CD8-positive, alpha-beta memory T cell (primary cell): ENCODE measurements at places on chromosomes 16 and 17. TPM values are rescaled to one million over a fixed set of nuclear protein-coding genes. Genes with fewer than 3 reads are reported as not detected.
A peak's percentile ranks its signal among the peaks of the same experiment; 100 is the strongest.

GRCh38 chr16:56606476-56607108, 1.8 kb upstream of the MT2A start:
- no peak for DNase-seq

DNA sequence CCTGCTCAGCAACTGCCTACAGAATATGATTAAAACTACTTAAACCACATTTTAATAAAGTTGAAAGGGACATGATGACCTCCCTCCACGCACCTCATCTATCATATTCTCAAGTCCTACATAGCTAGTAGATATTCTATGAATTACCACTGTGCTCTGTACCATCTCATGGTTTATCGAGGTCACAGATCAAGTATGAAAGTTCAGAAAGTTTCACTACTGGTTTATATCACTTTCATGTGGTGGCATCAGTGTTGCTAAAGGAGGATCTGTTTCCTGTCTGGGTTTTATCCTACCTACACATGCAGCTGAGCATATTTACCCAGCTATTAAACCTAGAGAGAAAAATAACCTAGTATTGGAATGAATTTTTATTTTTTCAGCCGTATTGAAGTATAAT, 214.9 kb upstream of the MON1B start:
- DNase-seq: no peak

DNA sequence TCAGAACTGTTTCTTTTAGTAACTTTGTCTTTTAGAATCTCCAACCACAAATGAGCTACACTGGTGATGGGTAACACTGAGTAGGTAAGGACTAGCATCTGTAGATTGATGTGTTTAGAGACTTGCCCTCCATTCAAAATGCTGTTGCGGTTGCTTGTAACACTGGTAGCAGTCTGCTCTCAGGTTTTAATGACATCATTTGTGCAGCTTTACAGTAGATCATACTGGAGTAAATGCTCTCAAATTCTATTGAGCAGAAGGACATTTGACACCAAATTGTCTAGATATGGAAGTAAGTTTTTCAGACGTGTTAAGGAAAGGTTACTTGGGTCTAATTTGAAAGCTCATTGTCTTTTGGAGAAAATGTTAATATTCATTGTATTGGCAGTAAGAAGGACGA, 98.8 kb downstream of the NLK start:
- no peak for DNase-seq

- no peak for DNase-seq
Observed at GRCh38 chr17:14094676-14095601, 25.6 kb downstream of the COX10 start.

DNA sequence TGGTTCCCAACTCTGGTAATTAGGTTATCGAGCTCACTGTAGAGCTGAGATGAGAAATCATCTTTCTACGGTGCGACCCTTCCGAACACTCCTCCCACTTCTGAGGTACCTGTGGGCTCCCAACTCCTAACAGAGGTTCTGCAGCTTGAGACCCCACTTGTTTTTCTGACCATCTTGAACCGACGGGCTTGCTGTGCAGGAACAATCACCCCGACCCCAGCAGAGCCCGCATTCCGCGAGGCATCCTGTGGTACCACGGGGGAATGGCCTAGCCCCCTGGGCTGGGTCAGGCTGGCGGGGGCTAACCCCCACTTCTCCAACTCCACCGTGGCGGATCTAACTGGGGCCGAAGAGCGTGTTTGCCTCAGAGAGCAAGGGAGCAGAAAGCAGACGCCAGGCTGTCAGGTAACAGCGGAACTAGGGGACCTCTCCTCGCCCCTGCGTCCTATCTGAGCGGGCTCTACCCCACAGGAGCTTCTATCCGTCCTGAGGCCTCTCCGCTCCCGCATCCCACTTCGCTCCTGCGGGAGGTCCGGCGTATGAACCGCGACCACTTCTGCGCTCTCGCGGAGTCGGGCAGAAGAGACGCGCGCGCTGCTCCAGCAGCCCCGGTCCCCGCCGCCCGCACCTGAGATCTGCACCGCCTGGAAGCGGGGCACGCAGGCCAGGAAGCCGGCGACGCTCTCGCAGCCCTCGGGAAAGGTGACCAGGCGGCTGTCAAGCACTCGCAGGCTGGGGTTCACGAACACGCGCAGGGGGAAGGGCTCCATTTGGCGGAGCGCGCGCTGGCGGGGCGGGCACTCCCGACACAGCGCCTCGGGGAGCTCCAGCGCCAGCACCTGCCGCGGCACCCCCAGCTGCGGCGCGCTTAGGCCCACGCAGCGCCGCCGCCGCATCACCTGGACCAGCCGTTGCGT, 761 bp downstream of the PDF start:
- no peak for DNase-seq

DNA sequence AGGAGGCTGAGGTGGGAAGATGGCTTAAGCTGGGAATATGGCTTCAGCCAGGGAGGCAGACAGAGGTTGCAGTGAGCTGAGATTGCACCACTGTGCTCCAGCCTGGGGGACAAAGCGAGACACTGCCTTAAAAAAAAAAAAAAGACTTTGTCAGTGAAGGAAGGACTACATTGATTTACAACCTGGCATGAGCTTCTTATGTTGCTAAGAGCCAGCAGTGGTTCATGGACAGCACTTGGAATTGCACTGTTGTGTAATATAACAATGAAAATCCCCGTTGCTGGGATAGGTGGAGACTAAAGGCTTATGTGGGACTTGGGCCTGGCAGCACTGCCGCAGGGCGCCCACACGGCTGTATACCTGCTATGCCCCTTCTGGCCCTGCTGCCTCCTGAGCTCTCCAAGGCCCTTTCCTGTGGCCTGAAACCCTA, 14.1 kb upstream of the SLC16A5 start:
- DNase-seq: no peak

GRCh38 chr17:4898927-4899326, 409 bp upstream of the C17orf107 start:
- no peak for DNase-seq

DNA sequence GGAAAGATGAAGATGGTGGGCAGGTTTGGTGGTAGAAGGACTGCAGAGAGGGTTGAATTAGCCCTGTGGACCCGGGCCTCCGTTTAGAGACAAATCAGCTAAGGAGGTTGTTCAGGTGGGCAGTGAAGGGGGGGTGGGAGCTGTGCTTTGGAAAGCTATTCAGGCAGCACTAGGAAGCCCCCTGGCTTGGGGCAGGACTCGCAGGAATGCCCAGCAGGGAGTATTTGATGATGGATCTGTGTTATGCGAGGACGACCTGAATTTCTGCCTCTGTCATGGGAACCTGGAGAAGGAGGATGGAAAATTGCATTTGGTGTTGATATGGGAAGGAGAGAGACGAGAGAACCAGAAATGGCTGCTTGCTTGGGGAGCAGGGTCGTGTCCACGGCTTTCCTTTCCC, 3.5 kb downstream of the SPDYE4 start:
- no peak for DNase-seq

DNA sequence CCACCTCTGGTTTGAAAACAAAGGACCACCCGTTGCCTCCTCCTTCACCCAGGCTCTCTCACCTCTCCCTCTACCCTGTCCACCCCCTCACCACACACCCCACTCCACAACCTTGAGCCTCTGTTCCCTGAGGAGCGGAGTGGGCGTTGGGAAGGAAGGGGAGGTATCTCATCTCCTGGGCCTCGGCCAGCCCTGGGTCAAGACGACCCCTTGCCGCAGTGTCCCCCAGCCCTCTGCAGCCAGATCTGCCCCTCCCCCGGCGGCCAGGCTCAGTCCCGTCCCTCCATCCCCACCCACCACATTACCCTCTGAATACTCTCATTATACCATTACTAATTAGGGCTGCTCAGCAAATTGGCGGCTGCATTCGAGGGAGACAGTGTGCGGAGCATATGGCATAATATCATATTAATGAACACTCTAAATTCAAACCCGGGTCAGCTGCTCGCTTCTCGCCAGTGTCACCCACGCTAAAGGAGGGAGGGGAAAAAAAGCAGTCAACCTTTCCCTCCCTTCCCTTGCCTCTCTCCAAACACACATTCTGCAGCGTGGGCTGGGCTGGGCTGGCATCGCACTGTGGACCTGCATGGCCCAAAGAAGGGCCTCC, 123.2 kb upstream of the LHX1 start:
- no peak for DNase-seq

- DNase-seq: no peak
Observed at GRCh38 chr17:16649585-16649984, 4.1 kb downstream of the ZNF624 start.

GRCh38 chr17:9342225-9342624, 233.4 kb downstream of the STX8 start:
- no peak for DNase-seq

GRCh38 chr17:49850772-49851386, 3.0 kb upstream of the TAC4 start:
- no peak for DNase-seq

GRCh38 chr16:81632392-81633146, 146.5 kb upstream of the PLCG2 start:
- DNase-seq: peak; percentile 80

GRCh38 chr17:74070998-74071679, 132.3 kb upstream of the RPL38 start:
- DNase-seq: no peak

DNA sequence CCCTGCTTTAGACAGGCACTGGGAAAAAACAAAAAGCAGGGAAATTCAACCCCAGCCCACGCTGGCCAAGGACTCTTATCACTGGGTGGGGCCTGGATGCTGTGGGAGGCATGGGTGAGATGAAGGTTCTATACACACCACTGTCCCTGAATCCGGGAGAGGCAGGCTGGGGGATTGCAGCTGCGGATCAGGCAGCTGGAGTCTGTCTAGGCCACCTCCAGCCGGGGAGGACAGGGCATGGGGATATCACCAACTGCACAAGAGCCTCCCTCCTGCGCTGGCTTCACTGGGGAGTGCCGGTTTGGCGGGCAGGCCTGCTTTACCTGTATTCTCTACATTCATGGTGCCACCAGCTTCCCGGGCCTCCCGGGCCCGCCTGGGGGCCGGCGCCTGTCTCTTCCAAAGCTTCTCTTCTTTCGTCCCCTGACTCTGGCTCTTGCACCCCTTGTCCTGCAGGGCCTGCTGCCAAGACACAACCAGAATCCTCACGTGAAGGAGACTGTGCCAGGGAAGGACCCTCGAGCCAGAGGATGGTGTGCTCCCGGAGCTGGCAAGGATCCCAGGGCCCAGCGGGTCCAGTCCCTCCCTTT, 13.9 kb downstream of the KIFC3 start:
- no peak for DNase-seq

DNA sequence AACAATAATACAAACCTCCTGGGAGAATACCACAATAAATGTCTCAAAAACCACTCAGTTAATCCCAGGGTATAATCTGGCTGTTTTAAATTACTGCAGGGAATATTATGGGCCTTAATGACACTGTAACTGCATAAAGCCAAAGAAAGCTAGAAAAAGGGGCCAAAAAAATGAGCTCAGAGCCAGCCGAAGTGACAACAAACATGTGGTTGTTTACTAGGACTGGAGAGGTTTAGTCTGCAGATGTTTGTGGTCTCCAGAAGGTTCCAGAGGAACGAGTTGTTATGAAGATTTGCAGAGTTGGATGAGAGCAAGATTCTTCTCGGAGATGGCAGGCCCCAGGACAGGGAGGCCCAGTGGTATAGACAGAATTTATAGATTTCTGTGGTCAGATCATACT, 97.1 kb upstream of the AKTIP start:
- DNase-seq: no peak

GRCh38 chr17:34474706-34475105, 104.7 kb upstream of the TMEM132E start:
- DNase-seq: no peak

DNA sequence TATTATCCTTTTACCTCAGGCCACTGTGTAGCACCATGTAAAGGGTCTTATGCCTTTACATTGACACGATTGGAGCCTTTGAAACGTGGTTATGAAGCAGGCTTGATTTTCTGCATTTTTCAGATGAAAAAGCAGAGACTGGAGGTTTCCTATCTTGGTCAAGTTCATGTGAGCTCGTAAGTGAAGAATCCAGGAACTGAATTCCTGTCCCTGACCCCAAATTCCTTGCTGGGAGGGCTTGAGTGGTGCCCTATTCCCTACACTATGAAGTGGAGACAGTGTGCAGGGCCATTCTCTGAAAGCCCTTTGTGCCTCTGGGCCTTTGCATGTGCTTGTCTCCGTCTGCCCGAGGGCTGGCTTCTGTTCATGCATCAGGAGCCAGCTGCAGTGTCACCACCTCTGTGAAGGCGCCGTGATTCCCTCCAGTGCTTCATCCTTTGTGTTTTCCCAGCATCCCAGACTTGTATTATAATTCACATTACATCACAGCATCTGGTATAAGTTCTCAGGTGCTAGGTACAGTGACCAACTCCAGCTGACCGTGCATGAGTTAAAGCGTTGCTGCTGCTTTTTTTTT, 181.1 kb downstream of the SNX29 start:
- no peak for DNase-seq

TOM1L1 gene
- 0.33 TPM for total RNA-seq

NTHL1 gene
- total RNA-seq: 29.5 TPM

CDK5R1 gene
- total RNA-seq: 6.8 TPM

ABCA9 gene
- not detected for total RNA-seq

SBK1 gene
- total RNA-seq: 3.9 TPM

PIK3R5 gene
- total RNA-seq: 30.2 TPM

CD300C gene
- total RNA-seq: 0.20 TPM

HAP1 gene
- total RNA-seq: 0.13 TPM

TMEM235 gene
- not detected for total RNA-seq

ATP1B2 gene
- 0.40 TPM for total RNA-seq
